ENCODE measurements at places on chromosomes 3 and 15.

GRCh38 chr3:172040981-172041963, 1.9 kb downstream of the FNDC3B start:
- DNase-seq, result no peak

DNA sequence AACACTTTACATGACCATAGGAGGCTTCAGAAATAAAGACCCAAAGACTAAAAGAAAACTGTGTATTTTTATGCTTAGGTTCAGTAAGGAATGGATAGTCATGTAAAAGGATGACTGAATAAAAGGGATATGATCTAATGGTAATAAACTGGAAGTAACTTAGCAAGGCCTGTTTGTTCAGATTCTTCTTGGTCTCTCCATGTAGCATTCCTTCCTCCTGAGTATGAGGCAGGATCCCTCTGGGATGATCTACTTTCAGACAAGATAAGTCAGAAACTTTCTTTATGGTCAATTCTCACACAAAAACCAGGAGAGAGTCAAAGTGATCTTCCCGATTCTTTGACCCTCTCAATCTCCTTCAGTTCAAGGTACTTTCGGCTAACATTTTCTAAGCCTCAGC, 340.8 kb upstream of the DCBLD2 start:
- DNase-seq, result no peak

- DNase-seq, result no peak
These were observed 7.5 kb downstream of the CSNK1G1 start for GRCh38 chr15:64348455-64348854.

DNA sequence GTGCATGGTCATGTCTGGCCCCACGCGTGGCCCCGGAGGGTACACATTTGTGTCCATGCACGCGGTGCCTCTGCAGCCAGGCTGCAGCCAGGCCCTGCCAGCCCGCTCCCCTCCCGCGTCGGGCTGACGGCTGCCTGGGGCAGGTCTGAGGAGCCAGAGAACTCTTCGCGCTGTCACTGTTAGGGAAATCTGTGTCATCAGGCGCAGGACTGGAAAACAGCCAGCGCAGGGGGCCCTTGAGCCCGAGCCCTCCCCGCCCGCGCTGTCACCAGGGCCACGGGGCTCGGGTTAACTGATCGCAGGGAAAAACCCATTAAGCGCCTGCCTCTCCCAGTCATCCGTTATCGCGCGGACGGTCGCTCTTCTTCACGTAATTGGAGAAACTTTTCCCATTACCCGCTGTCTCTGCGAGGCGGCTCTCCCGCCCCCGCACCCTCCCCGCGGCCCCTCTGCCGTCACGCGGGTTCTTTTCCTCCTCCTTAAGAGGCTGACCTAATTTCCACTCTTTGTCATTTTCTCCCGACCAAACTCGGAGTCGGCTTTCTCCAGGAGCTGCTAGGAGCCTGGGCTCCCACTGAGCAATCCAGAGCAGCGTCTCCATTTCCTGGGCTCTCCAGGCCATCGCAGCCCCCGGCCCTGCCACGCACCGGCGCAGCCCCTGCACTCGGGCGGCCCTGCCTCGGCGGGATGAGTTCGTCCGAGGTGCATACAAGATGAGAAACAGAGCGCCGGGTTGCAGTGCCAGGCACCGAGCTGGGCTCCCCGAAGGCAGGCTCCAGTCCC, 57.5 kb upstream of the PRR23E start:
- DNase-seq, result no peak

DNA sequence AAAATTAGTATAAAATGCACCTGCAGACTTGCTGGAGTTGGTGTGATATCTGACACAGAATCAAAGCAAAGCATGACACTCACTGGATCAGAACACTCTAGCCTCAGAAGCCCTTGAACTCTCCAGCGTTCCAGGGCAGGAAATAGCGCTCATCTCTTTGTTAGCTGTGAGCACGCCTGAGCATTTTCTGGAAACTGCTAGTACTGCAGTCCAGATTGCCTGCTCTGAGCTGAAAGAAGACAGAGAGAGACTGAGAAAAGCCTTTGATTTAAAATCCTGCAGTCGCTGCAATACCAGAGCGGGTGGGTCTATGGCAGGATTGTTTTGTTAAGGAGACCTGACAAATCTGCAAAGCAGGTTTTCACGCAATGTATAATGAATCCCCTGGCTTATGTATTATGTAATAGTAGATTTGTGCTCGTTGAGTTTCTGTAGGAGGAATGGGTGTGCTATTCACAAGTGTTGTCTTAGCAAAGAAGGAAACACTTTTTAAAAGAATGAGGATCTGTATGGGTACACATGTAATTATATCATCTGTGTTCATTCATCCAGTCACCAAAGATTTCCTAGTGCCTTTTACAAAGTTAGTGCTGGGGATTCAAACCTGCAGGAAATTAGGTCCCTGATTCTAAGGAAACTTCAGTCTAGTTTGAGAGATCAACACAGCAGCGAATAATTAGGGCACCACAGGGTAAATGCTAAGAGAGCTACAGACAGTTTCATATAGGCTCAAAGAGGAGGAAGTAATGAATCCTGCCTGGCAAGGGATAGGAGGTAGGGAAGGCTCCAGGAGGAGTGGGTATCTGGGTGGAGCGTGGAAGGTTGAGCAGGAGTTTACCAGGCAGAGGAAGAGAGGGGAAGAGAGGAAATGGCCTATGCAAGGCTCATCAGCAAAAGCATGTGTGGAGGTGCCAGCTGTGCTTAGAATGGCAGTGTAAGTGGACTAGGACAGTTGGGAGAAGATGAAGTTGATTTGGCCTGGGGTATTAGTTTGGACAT, 26.1 kb upstream of the MGLL start:
- DNase-seq, result no peak

DNA sequence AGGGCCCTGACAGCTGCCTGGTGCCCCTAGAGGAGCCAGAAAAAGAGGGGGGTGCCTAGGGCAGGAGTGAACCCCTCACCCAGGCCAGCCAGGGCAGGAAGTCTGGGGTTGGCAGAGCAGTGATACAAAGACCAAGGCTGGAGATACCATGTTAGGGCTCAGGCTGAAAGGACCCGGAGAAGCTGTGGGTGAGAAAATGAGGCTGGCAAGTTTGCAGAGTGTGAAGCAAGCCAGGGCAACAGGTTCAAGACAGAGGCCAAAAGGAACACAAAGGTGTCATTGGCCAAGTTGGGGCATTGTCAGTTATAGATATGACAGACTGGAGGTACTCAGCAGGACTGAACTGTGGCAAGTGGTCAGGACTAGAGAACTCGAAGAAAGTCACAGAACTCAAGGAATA, 40.6 kb upstream of the IREB2 start:
- no peak for DNase-seq

DNA sequence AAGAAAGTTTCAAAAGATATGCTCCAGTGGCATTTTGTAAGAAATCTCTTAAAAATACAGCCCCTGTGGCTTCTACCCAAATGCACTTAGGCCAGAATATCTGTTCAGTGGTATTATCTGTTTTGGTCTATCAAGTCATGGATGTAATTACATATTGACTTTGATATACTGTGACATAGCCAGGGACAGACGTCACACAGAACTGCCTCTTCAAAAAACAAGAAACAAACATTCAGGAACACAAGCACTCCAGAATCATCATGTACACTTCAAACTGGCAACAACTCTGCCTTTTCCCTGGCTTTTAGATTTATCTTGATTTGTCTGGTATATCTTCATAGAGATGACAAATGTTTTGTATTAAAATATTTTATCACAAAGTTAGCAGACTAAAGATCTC, 240.3 kb downstream of the IL5RA start:
- no peak for DNase-seq

DNA sequence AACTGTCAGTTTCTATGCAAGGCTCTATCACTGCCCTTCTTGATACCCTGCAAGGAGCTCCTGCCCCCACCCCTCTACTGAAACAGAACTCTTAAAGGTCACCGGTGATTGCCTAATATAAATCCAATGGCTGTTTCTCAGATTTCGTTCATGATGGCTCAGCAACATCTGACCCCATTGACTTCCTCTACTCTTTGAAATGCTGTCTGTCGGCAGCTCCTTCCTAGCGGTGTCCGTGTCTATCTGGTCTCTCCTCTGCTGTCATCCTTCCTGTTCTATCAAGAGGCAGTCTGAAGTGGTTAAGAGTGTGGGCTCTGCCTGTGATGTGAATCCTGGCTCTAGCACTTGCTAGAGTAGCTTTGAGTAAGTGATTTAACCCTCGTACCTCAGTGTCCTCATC, 5.5 kb downstream of the TMEM266 start:
- DNase-seq, result no peak

DNA sequence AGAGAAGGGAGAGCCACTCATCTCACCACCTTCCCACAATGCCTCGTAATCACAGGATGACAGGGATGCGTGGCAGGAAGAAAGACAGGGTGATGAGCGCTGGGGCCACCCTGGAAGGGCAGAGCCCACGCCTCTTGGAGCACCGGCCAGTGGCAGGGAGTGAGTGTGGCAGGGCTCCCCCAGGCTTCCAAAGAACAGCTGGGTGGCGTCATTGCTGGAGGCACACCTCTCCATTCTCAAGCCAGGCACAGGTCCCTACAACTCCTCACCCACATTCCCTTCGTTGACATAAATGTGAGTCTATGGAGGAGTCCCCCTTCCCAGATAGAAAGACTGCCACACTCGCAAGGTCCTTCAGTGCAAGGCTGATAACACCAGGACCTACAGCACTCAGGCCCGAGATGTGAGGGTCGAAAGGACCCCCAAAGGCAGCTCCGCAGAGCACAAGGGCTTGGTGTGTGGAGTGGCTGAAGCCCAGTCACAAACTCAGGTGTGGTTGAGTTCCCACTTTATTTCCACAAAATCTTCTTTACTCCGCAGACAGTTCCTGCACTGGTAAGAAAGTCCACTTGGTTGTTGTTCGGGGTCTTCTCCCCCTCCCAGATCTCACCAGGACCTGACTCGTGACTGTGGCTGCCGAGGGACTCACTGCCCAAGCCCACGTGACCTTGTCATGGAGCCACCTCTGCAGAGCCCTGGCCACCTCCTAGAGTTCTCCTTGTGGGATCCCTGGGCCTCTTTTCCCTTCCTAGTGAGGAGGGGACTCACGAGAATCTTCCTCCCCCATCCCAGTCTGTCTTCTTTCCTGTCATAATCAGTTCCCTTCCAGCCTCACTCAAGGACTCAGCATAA, 22.4 kb upstream of the CORO2B start:
- no peak for DNase-seq

- no peak for DNase-seq
These were observed 35.1 kb upstream of the FRMD4B start for GRCh38 chr3:69420781-69421520.

DNA sequence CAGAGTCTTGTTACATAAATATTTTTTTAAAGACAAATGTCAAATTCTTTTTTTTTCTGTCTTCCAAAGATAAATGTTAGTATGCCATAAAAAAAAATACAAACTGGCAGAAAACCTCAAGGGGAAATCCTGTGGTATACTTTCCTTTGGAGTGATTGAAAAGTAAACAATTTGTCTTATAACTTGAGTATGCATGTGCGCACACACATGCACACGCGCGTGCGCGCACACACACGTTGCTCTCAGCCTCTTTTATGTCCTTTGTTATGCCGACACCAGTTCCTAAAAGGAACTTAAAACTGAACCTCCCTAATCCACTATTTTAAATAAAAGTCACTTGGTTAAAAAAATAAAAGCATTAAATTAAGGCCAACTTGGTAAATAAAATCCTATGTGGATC, 58.1 kb downstream of the TGFBR2 start:
- DNase-seq, result no peak

DNA sequence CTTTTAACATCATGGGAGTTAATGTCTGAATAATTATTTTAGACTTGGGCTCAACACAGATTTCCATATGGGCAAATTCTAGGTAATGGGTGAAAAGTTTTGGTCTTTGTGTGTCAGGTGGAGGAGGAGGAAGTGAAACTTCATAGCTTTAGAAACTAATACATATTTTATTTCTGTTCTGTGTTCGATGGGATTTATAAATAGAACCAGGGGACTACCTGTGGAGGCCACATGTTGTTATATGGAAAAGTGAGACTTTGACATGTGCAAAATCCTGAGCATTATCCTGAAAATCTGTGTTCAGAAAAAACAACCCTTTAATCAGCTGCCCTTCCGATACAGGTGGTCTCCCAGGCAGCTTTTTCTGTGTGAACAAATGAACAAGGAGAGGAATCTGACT, 209.5 kb downstream of the SOX2 start:
- no peak for DNase-seq

GRCh38 chr15:64149424-64149823, 2.1 kb upstream of the SNX22 start:
- DNase-seq, result no peak

DNA sequence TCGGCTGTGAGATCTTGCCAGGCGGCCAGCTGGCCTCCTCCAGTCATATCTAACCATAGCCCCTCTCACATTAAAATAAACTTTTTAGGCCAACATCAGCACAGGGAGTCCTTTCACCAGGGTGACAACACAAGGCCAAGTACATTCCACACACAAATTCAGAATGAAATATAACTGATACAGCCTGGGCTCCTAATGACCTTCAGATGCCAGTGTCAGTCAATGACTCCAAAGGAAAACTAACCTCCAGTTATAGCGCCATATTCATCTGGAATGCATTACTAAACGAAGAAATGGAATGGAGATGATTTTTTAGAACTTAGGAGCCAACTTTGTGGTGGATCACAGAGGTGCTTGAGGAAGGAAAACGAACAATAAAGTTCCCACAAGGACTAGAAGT, 205.4 kb downstream of the GREM1 start:
- DNase-seq, result no peak

GRCh38 chr3:88101142-88101541, 42.1 kb downstream of the ZNF654 start:
- no peak for DNase-seq

- DNase-seq, result no peak
These were observed 769 bp downstream of the C2CD4A start for GRCh38 chr15:62067448-62068044.

DNA sequence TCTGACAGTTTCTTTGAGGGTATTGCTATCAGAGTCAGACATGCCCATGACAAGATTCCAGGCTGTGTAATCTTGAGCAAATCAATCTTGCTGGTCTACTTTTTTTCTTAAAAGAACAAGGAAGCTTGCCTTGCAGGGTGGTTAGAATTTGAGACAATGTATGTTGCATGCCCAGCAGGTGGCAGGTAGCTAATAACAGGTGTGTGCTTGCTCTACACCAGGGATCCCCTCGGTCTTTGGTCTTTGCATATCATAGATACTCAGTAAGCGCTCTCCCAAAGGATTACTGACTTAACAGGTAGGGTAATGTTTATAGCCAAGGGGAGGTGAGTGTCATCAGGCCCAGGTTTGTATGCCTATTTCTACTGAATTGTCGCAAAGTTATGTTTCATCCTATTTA, 37.3 kb downstream of the CACNA1D start:
- DNase-seq, result no peak

DNA sequence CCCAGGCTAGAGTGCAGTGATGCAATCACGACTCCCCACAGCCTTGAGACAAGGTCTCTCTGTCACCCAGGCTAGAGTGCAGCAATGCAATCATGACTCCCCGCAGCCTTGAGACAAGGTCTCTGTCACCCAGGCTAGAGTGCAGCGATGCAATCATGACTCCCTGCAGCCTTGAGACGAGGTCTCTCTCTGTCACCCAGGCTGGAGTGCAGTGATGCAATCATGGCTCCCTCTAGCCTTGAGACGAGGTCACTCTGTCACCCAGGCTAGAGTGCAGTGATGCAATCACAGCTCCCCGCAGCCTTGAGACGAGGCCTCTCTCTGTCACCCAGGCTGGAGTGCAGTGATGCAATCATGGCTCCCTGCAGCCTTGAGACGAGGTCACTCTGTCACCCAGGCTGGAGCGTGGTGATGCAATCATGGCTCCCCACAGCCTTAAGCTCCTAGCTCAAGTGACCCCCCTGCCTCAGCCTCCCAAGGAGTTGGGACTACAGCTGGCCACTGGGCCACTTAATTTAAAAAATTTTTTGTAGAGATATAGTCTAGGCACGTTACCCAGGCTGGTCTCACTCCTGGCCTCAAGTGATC, 26.1 kb downstream of the TFRC start:
- no peak for DNase-seq

Measured in activated naive CD8-positive, alpha-beta T cell treated with anti-CD3 and anti-CD28 coated beads, Interleukin-2, amount 50 U/mL, for 16 hours (primary cell).